Hepatocyte (in vitro differentiated cells): ENCODE measurements at places on chromosomes 13 and 19.

DNA sequence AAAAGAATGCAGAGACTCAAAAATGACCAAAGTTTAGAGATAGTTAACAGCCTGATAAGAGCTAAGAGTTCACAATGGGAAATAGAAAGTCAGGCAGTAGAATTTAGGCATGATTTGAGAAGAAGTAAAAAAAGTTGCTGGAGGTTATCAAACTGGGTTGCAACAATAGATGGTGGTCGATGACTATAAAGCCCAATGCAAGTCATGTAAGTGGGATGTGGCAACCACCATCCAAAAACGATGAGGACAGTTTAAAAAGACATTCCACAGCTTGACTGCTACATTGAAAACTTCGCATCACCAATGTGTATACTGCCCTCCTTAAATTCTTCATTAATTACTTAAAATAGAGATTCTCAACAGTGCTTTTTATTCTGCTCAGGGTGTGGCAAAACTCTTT, 19.7 kb downstream of the ELF1 start:
- no peak for DNase-seq

DNA sequence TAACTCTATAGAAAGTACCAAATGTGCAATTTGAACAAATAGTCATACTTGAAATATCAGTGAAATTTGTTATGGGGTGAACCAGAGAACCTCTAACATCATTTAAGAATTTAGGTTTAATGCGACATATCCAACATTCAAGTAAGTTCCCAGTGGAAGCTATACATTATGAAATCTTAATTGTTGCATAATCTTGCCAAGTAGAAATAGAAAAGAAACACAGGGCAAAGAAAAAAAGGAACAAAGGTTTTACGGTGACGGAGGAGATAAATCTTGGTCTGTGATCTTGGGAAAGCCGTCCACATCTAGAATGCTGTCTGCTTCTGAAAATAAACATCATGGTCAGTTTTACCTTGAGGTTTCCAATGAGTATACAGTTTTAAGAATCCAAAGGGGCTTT, 445.7 kb downstream of the RFC3 start:
- no peak for DNase-seq

- DNase-seq, result no peak
Measured at GRCh38 chr13:107712145-107712860, 503.0 kb downstream of the LIG4 start.

- DNase-seq, result no peak
Measured at GRCh38 chr19:49807904-49808675, 5.0 kb downstream of the FUZ start.

DNA sequence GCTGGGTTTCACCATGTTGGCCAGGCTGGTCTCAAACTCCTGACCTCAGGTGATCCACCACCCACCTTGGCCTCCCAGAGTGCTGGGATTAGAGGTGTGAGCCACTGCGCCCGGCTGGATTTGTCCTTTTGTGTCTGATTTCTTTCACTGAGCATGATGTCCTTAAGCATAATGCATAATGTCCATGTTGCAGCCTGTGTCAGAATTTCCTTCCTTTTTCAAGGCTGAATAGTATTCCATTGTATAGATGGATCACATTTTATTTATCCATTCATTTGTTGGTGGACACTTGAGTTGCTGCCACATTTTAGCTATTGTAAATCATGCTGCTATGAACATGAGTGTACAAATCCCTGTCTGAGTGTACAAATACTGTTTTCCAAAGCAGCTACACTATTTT, 25.5 kb downstream of the RFX2 start:
- DNase-seq, result no peak

GRCh38 chr13:44365008-44365407, 8.6 kb upstream of the SERP2 start:
- DNase-seq, result no peak

GRCh38 chr19:5774921-5775320, 9.6 kb downstream of the PRR22 start:
- no peak for DNase-seq

GRCh38 chr13:98089246-98089645, 53.6 kb upstream of the FARP1 start:
- no peak for DNase-seq

- DNase-seq, result no peak
Measured at GRCh38 chr19:48461651-48461981, 6.2 kb downstream of the KCNJ14 start.
